ELR (cell line): ENCODE measurements at places on chromosomes 5 and 9.

DNA sequence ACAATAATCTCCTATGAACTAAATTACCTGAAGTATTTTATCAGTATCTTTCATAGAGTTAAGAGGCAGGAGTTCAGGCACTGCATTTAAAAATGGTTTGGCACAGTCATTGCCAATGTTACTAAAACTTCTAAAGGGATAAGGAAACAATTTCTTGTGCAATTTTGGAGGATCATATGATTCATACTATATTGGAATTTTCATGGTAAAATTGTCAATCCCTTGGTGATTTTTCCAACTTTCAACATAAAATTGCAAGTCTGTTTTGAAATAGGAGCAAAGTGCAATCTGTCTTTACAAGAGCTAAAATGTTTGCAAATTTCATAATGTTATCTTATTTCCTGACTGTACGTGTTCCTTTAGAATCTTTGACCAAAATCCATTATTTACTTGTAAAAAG lies 211.1 kb downstream of the DMRTA1 start:
- no peak for DNase-seq

- DNase-seq = no peak
Observed at GRCh38 chr9:121852241-121852640, 200.8 kb downstream of the DAB2IP start.

DNA sequence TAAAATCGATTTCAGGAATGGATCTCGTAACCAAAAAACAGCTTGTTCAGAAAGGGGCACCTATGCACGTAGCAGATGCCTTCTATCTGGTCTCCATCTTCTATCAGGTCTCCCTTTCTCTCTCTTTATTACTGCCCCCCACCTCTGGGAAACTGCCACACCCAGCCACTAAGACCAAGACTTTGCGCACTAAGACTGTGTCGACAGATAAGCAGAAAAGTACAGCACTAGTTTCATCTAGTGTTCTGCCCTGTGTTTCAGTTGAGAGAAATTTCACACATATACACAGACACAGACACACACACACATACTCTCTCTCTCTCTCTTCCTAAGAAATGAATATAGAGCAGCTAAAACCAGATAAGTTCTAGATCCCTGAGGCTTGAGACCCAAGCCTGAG lies 210.1 kb upstream of the MAP3K1 start:
- no peak for DNase-seq

DNA sequence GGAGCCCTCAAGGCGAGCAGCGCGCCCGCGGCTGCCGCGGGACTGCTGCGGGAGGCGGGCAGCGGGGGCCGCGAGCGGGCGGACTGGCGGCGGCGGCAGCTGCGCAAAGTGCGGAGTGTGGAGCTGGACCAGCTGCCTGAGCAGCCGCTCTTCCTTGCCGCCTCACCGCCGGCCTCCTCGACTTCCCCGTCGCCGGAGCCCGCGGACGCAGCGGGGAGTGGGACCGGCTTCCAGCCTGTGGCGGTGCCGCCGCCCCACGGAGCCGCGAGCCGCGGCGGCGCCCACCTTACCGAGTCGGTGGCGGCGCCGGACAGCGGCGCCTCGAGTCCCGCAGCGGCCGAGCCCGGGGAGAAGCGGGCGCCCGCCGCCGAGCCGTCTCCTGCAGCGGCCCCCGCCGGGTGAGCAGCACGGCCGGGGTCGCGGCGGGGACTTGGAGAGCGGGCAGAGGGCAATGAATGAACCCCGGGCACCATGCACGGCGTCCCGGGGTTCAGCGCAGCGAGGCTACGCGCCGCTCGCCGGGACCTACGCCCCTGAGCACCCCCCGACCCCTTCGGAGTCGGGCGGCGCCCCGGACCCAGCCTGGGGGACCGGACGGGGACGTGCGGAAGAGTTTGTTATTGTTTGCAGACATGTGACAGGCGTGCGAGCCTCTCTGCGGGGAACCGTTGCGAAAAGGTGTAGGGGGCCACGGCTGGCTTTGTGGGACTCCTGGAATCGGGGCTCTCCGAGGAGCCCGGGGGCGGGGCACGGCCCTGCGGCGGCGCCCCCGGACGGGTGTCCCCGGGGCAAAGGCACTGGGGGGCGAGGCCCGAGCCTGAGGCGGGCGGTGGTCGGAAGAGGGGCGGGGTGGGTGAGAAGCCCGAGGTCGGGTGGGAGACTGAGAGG lies 553 bp downstream of the MAP3K1 start:
- peak; percentile 61 for DNase-seq

DNA sequence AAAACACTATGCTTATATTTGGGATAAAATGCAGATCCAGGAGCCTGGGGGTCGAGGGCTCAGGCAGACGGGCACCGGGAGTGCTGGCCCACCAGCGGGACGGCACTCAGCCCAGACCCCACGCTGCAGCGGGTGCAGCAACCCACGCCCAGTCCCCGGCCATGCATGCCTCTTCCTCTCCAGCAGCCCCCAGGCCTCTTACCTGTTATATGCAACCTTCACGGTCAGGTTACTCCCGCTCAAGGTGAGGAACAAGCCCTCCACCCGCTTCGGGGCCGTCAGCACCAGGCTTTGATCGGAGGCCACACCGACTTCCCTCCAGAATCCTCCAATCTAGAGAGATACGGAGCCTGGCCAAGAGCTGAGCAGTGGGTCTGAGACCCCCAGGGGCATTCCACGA lies 1.2 kb downstream of the LCN8 start:
- DNase-seq = no peak

DNA sequence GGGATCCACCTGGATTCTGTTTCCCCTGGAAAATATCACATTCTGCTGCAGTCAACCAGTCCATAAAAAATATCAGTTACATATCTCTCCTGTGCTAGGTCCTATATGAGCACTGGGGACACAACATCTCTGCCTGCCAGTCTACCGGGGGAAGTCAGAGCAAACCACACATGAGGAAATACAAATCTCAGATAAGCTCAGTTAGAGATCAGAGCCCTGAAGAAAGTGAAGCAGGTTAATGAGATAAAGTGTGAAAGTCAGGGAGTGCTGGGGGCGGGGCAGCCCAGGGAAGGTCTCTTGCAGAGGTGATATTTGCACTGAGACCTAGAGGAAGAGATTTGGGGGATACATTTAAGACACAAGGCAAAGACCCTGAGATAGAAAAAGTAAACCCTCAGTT lies 67.8 kb upstream of the SLC1A1 start:
- no peak for DNase-seq

GRCh38 chr9:122222791-122223190 lies 6.0 kb downstream of the LHX6 start:
- no peak for DNase-seq

DNA sequence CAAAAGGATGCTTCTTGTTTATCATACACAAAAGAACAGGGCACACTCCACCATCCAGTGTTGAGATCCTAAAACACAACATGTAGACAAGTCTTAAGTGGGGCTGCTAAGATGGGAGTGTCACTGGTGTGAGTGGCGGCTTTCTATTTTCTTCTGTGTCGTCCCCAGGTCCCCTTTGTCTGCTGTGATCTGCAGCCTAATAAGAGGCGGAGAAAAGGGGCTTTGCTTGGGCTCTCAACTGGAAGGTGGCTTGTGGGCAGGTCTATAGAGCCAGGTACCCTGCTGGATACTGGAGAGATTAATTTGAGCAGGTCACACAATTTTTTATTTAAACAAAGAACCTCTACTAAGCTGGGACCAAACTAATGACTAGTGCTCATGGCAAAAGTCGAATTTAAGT lies 126.1 kb upstream of the SAP30L start:
- DNase-seq = no peak

GRCh38 chr9:118058227-118058626 lies 354.0 kb downstream of the TLR4 start:
- DNase-seq = no peak

DNA sequence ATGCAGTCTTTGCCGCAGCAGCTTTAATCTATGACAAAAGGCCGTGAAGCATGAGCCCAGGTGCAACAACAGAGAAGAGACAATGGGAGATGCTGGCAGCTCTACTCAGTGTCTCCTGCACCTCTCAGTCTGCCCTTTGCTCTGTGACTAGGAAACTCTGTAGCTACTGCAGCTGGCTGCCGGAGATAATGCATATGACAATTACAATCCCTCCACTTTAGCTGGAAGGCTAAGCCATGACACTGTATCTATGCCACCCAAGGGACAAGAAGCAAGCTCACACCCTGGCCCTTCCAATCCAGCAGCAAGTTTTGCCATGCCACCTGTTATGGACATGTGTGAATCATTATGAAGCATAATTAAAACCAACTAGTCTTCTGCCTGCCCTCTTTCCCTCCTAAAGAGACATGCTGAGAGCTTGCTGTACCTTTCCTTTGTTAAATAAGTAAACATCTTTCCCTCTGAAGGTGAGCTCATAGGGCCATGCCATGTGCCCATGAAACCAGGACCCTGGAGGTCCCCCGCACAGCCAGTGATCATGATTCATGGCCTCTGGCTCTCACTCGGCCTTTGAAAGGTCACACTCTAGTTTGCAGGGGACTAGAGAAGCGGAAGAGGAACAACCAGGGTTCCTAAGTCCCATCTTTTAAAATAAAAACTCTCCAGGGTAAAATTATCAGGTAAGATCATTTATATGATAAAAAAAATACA lies 219.4 kb downstream of the SPOCK1 start:
- no peak for DNase-seq

DNA sequence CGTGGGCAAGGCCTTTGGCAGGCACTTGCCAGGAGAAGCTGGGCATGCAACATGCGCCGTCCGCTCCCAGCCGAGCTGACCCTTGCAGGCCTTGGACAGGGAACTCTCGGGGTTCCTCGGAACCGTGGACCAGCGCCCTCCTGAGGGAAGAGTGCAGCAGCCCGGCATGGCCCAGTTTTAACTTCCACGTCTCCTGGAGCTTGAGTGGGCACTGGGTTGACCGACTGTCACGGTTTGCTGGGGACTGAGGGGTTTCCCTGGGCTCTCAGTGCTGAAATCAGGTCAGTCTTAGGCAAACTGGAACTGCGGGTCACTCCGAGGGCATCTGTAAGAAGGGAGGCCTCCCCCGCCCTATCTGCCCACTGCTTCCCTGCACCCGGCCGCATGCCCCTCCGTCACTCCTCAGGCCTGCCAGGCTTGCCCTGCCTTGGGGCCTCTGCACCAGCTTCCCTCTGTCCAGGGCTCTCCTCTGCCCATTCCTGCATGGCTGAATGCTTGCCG lies 87.0 kb upstream of the PHYKPL start:
- DNase-seq = no peak

GRCh38 chr9:111605041-111605559 lies 5.7 kb upstream of the PTGR1 start:
- no peak for DNase-seq

DNA sequence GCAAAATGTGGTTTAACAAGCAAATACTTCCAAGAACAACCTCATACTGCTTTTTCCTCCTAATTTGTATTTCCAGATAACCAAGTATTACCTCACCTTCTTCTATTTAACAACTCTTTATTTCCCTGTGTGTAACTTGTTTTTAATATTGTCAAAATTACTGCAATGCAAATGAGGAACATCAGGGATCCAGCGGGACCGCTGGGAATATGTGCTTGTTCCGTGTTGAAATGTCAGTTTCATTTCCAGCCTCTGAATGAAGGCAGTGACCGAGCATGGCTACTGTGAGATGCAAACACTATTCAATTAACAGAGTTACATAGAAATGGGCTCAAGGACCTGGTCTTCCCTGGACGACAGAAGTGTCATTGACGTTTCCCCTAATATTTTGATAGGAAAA lies 110.8 kb upstream of the CTSL start:
- DNase-seq = no peak

- DNase-seq = no peak
Observed at GRCh38 chr9:109907400-109907799, 127.4 kb downstream of the PALM2AKAP2 start.

GRCh38 chr5:179298181-179298993 lies 46.9 kb downstream of the ADAMTS2 start:
- no peak for DNase-seq

- DNase-seq = no peak
Observed at GRCh38 chr9:98084396-98084795, 27.9 kb downstream of the NANS start.

DNA sequence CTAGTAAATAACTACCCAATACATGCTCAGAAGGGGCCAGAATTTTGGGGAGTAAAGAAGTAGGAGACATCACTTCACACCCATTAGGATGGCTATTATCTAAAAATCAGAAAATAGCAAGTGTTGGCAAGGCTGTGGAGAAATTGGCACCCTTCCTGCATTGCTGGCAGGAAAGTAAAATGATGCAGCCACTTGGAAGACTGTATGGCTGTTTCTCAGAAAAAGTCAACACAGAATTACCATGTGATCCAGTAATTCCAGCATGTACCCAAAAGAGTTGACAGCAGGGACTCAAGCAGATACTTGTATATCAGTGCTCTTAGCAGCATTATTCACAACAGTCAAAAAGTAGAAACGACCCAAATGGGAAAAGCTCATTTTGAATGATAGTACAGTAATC lies 107.6 kb downstream of the APBA1 start:
- DNase-seq = no peak

DNA sequence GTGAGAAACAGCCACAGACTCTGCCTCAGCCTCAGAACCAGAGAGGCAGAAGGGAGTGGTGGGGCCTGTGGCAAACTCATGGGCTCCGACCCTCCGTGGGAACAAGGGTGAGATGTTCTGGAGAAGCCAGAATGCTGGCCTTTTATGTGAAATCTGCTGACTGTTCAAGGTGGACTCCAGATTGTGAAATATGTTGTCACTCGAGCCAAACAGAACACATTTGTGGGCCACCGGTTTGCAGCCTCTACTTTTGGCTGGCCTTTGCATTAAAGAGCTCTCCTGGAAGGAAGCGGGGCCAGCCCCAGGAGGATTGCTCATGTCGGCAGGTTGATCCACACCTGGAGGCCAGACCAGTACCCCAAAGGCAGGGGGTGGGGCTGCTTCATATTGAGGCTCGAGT lies 62.4 kb downstream of the ERGIC1 start:
- no peak for DNase-seq

DNA sequence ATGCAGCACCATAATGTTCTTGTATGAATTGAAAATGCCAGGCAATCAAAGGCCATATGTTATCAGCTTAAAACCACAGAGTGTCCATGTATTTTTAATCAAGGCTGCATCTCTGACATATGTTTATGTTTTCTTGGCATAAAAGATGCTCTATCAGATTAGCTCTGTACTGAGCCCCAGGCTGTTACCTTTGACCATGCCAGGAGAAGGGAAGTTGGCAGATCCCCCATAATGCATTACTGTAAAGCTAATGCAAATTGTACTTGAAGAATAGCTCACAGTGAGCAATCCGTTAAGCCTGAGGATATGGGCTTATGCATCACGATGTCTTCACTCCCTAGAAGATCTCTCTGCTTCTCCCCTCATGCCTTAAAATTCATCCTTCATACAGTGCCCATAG lies 414.4 kb downstream of the BRINP1 start:
- DNase-seq = no peak

- DNase-seq = no peak
Observed at GRCh38 chr5:156686796-156687195, 163.3 kb upstream of the PPP1R2B start.
